ENCODE measurements at places on chromosomes 5 and 9. TPM values are rescaled to one million over a fixed set of nuclear protein-coding genes. Genes with fewer than 3 reads are reported as not detected.

GRCh38 chr9:70119786-70120185, 76.1 kb downstream of the MAMDC2 start:
- DNase-seq: no peak

The RNF180 gene
- 2.3 TPM for total RNA-seq

DNA sequence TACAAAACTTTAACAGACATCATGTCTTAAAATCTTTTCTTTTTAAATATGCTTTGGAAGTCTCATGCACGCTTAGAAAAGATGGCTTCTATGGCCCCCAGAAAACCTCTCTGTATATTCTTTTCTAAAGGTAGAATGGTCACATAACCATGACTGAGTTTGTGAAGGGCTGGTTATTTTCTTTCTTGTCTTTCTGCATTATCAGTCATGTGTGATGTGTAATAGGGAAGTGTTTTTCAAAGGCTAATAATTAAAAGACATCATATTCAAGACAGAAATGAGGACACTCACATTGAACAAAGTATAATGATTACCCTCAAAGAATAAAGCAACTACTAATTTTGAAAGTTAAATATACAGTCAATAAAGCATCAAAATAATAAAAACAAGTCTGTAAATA, 253.4 kb downstream of the TRPM3 start:
- no peak for DNase-seq

GRCh38 chr5:38556599-38557307, at the start of gene LIFR:
Gene LIFR (minus strand): TSS chr5:38556646. CDS start chr5:38530647, 25,999 bp downstream.
- no peak for DNase-seq

DNA sequence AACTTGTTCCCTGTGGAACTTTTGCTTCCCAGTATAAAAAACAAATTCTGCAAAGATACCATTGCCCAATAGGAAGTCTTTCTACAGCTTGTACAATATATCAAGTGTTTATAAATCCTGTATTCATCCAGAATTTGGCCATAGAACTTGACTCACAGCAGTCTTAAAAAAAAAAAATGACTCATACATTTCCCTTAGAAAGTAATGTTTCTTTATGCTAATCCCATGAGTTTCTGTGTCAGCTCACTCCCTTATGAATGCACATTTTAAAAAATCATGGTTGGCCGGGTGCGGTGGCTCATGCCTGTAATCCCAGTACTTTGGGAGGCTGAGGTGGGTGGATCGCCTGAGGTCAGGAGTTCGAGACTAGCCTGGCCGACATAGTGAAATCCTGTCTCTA, 89.3 kb upstream of the DMRT1 start:
- DNase-seq: no peak

DNA sequence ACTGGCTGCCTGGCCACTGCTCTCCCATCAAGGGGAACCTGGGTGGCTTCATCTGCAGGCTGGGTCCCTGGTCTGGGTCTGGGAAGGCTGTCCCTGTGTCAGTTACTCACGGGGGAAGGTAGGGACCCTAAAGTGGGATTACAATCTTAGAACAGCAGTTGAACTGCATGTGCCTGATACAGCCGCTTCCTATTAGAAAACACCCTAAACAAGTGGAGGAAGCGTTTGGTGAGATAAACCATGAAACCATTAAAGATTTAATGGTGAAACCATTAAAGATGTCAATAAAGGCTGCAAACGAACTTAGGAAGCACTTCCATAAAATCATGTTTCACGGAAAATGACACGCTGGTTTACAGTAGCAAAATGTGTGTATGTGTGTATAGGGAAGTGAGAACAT, 2.5 kb upstream of the GFI1B start:
- DNase-seq: no peak

GRCh38 chr9:4842213-4842612, 49.5 kb downstream of the RCL1 start:
- DNase-seq: no peak

The HAVCR1 gene
- total RNA-seq: not detected

The OLFM1 gene
- total RNA-seq: 53.4 TPM

DNA sequence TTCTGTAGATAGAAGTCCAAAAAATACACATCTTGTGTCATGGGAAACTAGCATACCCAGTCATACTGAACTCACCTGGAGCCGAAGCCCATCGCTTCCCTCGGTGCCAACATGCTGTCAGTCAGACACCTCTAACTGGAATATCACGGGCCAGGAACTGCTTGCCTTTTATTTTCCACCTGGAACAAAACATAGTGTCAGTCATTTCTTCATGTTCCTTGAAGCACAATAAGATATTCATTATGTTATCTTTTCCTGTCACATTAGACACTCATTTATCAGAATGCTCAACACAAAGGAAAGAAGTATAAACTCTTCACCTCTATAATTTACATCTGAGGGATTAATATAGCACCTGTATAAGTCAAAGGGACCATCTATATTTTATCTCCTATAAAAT, 674.4 kb downstream of the PTPRD start:
- DNase-seq: no peak

GRCh38 chr5:80034962-80035821, at the start of gene THBS4:
Gene THBS4 (plus strand): TSS chr5:80035348. CDS start chr5:80035538, 190 bp downstream.
- DNase-seq: no peak

DNA sequence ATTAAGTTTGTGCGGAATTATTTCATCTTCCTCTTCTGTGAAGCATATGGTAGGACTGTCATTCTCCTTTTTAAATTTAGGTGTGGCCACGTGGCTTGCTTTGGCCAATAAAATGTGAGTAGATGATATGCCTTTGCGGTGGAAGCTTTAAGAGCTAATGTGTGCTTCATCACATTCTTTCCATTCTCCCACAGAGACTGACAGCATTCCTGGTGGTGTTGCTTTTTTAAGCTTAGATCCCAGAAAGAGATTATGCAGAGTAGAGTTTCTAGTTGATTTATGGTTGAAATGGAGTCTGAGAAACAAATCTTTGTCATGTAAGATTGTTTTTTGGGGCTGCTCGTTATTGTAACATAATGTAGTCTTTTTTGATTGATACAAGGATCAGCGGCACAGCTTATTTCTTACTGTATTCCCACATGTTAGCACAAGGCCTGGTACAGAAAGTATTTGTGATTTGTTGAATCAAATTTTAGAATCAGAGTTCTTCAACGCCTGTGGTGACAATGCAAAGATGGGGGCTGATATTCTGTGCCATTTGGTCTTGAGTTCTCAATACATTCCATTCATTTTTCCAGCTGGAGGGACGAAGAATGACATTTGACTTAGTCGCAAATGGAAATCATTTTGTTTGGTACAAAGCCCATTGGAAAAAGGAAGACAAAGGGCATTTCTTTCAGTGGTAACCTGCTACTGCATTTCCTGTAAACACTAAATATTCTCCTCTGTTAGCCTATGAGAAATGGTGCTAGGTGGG, 209.9 kb upstream of the VLDLR start:
- DNase-seq: no peak

GRCh38 chr5:12237837-12238575, 333.8 kb upstream of the CTNND2 start:
- no peak for DNase-seq

The LVRN gene
- not detected for total RNA-seq

All from H1 (cell line).